ENCODE measurements at places on chromosomes 16 and 17.

DNA sequence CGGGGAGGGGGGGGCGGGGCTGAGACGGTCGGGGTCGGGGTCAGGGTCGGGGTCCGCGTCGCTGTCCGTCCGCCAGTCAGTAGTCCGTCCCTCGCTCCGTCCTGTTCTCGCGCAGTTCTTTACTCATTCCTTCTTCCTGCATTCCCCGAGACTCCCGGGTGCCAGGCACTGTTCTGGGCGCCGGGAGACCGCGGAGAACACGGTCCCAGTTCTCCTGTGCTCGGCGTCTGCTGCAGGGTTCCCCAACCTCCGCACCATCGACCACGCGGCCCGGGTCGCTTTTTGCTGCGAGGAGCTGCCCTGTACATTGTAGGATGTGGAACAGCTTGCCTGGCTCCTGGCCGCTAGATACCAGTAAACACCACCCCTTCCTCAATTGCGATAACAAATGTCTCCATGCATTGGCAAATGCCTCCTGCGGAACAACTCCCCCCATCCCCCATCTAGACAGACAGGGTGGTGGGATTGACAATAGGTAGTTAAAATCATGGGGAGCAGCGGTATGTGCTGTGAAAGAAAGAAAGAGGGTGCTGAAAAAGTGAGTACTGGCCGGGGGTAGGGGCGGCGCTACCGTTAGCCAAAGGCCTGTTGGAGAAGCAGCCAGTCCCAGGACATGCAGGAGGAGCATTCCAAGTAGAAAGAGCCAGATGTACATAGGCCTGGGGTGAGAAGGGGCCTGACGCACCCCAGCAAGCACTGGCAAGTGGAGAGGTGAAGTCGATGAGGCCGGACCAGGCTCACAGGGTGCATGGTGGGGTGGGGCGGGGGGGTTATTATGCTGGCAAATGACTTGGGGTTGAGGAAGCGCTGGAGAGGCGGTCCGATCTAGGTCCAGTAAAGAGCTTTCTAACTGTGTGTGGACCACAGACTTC, 631 bp downstream of the TRAF7 start:
- DNase-seq, result no peak

DNA sequence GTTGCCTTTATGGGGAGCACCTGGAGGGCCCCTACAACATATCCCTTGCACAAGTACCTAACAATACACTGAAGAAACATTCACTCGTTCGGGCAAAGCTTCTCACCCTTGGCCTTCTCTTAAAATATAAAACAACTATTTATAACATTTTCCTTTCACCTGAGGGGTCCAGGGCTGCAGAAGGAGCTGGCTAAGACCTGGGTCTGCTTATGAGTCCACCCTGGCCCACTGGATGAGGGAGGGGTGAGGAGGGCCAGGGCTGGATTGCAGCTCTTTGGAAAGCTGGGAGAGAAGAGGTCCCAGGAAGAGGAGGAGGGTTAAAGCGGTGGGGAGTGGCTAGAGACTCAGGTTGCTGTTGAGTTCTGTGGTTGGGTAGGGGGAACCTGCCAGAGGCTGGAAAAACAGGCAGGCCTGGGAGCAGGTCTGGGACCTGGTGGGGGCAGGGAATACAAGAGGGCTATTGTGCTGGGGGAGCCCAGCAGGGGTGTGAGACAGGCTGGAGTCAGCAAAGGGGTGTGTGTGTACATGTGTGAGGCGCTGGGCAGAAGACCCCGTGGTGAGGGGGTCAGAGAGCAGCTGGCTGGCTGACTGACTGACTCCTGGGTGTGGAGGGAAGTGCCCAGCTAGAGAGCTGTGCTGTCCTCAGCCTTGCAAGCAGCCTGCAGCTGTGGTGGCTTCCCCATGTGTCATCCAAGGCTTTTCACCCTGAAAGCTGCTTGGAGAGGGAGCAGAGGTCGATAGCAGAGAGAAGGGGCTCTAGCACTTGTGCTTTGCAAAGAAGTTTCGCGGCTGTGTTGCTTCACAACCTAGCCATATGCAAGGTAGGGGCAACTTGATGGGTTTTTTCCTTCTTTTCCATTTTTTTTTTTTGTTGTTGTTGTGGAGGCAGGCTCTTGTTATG, 10.2 kb upstream of the MRC2 start:
- no peak for DNase-seq

- no peak for DNase-seq
Measured at GRCh38 chr17:64984181-64984580, 64.9 kb upstream of the LRRC37A3 start.

- DNase-seq, result no peak
Measured at GRCh38 chr16:12985516-12985915, 84.1 kb downstream of the SHISA9 start.

DNA sequence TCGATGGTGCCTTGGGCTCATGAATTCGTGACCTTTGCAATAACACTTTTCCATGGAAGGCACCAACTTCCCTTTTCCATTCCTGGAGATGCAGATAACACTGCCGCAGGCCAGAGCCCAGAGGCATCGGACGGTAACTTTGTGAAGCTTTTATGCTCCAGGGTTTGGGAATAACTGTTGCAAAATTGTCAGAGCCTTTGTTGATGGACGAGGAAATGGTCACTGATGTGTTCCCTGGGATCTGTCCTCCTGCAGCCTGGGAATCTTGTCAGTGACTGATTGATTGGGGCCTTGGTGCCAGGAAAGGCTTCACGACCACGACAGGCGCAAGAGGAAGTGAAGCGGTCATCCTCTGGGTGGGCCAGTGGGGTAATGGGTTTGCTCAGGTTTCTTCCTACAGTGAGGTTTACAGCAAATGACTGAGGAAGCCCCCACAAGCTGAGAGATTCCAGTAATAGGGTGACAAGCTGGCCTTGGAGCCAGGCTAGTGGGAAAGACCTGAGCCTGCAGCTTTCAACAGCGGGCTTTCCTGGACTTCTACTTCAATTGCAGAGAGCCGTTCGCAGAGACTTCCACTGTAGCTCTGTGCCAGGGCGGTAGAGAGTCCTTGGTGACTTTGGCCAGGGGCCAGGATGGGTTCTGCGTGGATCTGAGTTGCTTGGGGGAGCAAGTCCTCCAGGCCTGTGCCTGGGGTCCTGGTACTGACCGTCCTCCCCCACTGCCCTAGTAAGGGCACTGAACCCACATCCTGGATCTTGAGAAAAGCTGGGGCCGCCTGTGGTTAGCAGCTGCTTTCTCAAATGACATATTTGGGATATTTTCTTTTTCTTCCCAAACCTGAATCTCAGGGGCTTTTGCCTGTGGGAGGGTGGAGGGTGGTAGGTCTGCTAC, 37.6 kb downstream of the PGS1 start:
- DNase-seq, result no peak

DNA sequence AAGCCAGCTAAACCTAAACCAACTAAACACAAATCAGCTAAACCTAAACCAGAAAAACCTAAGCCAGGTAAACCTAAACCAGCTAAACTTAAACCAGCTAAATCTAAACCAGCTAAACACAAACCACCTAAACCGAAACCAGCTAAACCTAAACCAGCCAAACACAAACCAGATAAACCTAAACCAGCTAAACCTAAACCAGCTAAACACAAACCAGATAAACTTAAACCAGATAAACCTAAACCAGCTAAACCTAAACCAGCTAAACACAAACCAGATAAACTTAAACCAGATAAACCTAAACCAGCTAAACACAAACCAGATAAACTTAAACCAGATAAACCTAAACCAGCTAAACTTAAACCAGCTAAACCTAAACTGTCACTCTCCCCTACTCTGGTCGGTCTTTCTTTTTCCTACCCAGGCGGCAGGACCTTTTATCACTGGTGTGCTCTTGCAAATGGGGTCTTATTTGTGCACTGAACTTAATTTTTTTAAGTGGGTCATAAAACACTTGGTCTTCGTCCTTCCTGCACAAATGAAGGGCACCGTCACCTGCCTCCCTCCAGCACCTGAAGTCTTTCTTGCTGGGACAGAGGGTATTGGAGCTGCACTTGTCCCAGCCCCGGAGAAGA, 7.2 kb downstream of the EVPL start:
- no peak for DNase-seq

DNA sequence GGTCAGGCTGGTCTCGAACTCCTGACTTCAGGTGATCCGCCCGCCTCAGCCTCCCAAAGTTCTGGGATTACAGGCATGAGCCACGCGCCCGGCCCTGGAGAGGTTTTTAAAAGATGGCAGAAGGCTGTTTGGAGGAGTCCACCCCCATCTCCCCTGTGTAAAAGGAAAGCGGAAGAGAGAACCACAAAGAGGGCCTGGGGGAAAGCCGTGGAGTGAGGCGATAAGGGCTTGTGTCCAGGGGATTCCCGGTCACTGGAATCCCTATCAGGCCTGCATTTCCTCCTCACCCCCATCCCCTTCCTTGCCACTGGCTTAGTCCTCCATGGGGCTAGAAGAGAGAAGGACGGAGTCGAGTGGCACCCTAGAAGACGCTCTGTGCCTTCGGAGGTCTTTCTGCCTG, at the start of gene GP1BA:
TSS of gene GP1BA (plus strand) at position 315 of the 400 bp plus-strand sequence. CDS start 328 bp downstream, outside the sequence.
- no peak for DNase-seq

DNA sequence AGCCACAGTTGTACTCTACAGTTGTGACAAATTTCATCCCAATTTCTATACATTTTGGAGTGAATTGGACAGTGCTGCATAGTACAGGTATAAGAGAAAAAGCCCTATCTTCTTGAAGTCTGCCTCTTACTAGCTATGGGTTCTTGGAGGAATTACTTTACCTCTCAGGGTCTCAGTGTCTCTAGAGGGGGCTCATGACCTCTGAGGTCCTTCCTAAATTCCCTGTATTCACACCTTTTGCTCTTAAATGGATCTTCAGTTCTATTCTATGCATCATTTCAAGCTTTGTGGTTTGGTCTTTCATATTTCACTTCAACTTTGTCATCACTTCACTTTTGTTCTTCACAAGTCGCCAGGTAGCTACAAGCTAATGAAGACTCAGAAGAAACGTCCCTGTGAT, 71.2 kb upstream of the ERCC4 start:
- no peak for DNase-seq

DNA sequence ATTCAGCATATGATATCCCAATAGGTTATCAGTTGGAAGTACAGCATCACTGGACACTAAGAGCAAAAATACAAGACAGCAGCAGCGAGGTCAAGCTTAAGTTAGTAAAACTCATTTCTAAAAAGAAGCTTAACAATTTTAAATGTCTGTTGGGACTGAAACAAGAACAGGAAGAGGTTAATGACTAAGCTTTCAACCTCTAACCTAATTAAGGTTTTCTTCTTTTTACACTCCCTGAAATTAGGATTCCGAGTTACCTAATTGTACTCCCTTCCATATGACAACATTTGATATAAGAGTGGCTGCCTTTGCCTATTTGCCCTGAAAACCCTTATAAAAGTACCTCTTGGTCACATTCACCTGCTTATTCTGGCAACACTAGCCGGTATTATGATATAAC, 34.3 kb downstream of the CPSF4L start:
- DNase-seq, result no peak
